T-helper 2 cell (primary cell): ENCODE measurements at places on chromosomes 3 and 15.

DNA sequence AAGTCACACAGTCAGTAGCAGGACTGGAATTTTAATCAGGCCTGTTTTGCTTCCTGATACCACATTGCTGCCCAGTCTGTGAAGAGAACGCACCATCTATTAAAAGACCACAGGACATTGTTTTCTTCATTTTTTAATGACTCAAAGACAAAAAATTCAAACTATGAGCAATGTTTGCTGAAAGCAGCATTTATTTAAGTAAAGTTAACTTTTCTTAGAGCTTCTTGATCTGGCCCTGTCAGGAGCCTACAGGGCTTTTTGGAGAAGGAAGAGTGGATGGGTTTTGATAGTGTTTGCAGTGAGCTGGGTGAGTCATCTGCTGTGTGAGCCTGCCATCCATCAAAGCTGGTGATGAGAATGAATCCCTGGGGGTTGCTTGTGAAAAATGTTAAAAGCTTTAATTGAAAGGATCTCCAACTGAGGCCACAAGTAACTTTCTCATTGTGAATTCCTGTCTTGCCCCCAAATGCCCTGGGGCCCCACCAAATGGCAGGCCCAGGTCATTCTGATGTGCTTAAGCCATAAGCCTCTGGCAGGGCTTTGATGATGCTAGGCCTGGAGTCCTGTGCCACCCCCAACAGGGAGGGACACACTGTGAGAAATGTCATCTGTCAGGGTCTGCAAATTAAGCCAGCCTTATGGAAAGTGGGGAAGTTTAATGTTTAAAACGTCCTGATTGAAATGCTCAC is 136.2 kb upstream of the PFN2 start:
- DNase-seq: no peak

- DNase-seq: no peak
Measured at GRCh38 chr3:131174752-131175151, 148.1 kb downstream of the NEK11 start.

GRCh38 chr15:43107751-43108150 is 1.9 kb upstream of the UBR1 start:
- no peak for DNase-seq

DNA sequence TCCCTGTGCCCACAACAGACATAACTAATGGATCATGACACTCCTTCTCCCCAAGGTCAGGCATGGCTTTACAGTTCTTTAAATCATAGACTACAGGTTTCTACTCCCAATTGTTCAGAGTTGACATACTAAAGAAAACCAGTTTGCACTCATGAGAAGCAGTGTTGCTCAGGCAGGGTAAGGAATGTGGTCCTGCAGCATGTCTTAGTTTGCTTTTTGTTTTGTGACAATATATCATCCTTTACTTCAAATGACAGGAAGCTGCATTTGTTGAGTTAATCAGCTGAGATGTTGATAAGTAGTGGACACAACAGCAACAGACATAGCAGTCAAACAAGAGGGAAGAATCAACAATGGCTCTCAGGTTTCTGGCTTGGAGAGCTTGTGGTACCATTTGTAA is 267.5 kb downstream of the SLCO3A1 start:
- DNase-seq: no peak

GRCh38 chr15:45534821-45535220 is 12.3 kb upstream of the SLC30A4 start:
- no peak for DNase-seq

- DNase-seq: no peak
Measured at GRCh38 chr3:129672412-129672811, 65.9 kb upstream of the PLXND1 start.

GRCh38 chr15:97504031-97504792 is 456.3 kb upstream of the ARRDC4 start:
- DNase-seq: no peak

DNA sequence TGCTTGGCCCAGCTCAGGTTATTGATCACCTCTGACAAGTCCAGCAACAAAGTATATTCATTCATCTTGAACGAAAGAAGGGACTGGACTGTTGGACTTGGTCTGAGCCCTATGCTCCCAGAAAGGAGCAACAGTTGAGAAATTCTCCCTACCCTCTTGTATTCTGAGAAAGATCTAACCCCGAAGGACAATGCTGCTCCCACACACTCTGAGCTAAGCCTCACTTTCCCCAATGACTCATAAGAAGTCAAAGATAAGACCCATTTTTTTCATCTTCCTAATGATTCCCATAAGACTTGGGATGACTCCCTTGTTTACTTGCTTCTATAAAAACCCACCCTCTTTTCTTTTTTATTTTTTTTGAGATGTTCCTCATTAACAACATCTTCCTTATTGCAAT is 549.4 kb upstream of the MDFIC2 start:
- no peak for DNase-seq

DNA sequence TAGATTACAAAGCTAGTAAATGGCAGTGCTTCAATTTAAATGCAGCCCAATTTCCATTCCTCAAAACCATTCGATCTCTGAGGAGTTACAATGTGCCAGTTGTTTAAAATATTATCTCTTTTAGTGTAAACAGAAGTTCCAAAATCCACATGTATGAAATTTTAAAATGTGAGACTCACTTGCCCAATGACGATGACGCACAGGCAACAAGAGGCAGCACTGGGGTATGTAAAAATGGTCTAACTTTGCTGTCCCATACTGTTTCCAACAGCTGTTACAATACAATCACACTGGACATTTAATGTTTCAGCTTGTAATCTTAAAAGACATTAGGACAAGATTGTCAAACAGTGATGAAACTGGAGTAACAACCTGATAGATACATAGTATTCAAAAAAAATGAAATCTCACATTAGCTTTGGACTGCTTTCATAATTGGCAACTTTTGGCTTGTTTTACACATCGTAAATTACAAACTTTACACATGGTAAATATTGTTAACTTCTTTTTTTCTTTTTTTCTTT is 12.2 kb downstream of the SLTM start:
- no peak for DNase-seq

DNA sequence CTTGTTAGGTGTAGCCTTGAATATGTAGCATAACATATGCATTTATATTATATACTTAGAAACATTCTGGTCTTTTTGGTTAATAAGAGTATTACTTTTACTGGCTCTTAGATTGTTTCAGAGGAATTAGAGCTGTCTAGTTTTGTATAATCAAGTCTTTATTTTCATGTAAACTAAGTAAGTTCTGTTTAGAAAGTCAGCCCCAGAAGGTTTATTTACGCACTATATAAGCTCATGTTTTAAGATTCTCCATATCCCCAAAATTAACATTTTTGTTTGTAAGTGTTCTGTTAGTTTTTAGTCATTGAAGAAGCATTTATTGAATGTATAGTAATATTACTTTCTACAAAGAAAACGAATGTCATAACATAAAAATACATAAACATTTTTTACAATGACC is 158.1 kb downstream of the HCN4 start:
- DNase-seq: no peak

DNA sequence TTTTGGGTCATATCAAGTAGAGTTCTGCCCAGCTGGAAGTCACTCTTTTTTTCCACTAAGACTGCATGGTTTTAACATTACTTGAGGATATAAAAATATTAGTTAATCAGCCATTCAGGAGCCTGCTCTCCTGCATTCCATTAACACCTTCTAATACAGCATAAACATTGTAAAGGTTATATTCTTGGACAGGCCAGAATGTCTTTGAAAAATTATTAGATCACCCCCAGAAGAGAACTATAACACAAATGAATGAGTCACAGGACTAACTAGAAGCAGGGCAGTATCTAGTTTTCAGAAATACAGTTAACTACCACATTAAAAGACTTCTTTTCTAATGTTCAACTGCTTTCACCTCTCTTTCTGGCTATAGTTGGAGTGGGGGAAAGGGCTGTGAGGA is 80.9 kb downstream of the THBS1 start:
- DNase-seq: no peak

- no peak for DNase-seq
Measured at GRCh38 chr15:80242802-80243201, 9.2 kb downstream of the CTXND1 start.

DNA sequence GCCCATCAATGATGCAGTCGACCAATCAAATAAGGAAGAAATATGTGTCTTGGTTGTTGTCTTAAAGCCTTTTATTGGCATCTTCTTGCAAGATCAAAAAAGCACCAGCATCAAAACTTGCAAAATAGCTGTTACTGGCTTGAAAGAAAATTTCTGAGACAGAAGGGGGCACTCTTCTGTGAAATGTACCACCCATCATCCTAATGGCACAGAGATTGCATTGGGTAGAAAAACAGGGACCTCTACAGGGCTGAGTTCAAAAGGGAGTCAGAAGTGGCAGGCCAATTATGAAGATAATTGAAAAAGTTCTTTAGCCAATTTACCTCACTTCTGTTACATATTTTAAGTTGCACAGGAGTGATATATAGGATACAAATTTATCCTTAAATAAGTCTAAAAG is 122.3 kb upstream of the GPR149 start:
- no peak for DNase-seq

DNA sequence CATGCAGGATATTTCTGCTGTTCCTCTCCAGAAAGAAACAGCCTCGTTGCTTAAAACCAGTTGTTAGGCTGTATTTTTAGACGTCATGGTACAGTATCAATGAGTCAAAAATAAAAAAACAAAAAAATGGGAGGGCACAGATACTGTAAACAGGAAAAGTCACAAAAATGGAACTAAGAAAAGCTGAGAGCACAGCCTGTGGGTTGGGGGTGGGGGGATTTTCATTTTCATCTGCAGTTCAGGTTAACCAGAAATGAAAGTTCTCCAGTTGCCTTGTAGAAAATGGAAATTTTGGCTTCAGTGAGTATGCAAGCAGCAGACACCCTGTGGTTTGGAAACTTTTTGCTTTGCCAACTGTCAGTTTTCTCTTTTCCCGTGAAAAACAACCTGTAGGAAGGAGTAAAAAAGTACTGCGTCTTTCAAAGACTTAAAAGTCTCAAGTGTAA is 59.0 kb downstream of the FRMD4B start:
- no peak for DNase-seq

- no peak for DNase-seq
Measured at GRCh38 chr3:73144276-73144675, 82.8 kb downstream of the EBLN2 start.

- no peak for DNase-seq
Measured at GRCh38 chr3:71454512-71455403, 128.8 kb downstream of the FOXP1 start.

GRCh38 chr15:66774001-66774814 is 72.2 kb downstream of the SMAD6 start:
- peak; percentile 12 for DNase-seq

DNA sequence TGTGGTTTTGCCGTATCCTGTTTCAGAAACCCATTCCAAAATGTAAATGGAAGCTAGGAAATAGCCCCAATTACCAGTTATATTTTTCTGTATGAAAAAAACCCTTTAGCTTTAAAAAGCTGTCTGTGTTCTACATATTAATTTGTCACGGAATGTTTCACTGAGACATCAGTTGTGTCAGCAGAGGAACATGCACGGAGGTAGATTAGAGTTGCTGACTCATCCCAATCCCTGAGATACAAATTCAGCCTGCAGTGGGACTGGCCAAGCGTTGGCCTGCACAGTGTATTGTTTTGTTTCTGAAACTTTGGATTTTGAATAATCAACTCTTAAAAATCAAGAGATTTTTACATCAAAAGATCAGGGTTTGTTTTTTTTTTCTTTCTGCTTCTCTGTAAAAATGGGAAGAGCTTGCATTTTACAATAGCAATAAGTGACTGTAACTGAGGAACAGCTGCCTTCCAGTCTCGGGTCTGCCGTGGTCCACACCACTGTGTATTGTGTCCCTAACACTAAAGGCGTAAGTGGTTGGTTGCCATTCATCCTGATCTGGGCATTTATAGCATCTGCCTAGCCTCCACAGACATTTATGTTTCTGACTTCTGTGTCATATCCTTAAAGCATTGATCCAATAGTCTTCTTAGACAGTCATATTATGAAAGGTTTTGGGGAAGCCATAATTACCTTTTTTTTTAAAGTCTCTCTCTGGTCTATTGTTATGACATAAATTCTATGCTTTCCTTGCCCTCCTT is 218.1 kb downstream of the ADAMTSL3 start:
- peak; percentile 9 for DNase-seq

DNA sequence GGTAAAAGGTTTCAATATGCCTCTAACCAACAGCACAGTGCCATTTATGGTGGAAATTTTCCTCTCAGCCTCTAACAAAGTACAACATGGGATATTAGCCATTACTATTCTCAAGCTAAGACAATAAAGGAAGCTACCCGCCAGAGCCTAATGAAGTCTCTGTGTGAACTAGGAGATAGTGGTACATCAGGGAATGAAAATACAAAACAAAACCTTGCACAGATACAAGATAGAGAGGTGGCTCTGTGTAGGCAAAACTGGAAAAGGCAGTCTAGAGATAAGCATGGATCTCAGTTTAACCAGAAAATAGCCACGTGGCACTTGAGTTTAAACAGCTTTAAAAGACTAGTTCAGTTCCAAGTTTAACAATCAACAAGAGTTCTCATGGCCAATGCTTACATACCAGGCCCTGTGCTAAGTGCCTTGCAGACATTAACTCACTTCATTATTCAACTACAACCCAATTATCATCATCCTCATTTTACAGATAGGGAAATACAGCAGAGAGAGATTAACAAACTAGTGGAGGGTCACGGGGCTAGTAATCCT is 279.3 kb downstream of the IGSF11 start:
- no peak for DNase-seq

GRCh38 chr3:185847506-185847905 is 22.7 kb upstream of the IGF2BP2 start:
- no peak for DNase-seq

DNA sequence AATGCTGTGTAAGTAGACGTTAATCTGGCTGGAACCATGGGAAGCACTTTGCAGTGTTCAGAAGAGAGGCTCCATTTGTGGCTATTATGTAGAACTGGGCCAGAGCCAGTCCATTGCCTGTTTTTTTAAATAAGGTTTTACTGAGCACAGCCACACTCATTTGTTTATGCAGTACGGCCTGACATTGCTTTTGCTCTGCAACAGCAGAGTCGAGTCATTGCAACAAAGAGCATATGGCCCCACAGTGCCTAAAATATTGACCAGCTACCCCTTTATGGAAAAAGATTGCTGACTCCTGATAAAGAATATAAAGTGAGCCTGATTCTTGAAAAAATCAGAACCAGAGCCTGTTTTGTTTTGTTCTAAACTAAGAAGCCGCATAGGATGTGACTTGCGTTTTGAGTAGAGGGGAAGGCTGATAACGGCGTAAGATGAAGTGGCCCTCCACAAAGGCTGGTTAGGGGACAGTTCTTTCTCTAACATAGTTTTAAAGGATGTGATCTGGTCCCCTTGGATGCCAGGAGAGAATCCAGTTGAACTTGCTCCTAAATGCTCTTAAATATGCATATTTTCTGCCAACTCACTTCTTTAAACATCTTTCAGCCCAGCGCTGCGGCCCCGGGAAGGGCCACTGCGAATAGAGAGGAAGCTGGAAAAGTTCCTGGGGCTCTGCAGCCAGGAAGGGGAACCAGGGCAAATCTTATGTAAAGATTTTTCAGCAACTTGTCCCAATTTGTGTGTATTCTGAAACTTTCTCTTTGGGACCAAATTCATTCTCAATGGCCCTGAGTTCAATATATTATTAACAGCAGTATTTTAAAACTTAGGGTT is 64.5 kb downstream of the GLDN start:
- DNase-seq: no peak

DNA sequence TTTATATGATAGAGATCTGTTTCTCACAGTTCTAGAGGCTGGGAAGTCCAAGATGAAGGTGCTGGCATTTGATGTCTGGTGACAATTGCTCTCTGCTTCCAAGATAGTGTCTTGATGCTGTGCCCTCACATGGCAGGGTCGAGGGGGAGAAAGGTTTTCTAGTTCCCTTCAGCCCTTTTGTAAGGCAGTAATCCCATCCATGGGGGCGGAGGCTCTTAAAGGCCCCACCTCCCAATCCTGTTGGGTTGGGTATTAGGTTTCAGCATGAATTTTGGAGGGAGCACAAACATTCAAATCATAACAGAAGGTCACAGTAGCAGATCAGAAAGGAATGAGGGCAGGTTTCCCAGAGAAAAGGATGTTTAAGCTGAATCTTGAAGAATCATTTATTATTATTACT is 601.7 kb upstream of the ZNF717 start:
- DNase-seq: no peak
